Activated CD4-positive, alpha-beta memory T cell treated with anti-CD3 and anti-CD28 coated beads for 36 hours (primary cell): ENCODE measurements at places on chromosomes 6 and 20. TPM values are rescaled to one million over a fixed set of nuclear protein-coding genes. Genes with fewer than 3 reads are reported as not detected.

GRCh38 chr6:73282871-73283270 lies 19.9 kb upstream of the KHDC1 start:
- no peak for DNase-seq

DNA sequence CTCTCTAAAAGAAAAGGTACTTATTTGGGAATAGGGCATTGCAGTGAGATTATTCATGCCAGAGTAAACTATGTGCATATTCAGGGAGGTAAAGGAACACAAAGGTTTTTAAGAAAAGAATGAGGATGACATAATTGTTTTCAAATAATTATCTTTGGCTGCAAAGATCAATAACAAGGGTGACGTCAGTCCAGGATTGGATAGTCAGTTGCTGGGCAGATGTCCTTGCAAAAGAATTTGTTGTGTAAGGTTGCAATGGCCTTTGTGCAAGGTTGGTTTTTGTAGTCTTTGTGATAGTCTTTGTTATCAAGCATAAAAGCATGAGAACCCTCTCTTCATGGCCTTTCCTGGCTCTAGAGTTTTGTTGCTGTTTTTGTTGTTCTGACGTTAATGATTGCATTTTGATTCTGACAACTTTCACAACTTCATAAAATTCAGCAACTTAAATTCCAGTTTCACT lies 17.7 kb downstream of the LOC128125822 start:
- DNase-seq, result no peak

KCNK16 gene
- total RNA-seq, result not detected

DNA sequence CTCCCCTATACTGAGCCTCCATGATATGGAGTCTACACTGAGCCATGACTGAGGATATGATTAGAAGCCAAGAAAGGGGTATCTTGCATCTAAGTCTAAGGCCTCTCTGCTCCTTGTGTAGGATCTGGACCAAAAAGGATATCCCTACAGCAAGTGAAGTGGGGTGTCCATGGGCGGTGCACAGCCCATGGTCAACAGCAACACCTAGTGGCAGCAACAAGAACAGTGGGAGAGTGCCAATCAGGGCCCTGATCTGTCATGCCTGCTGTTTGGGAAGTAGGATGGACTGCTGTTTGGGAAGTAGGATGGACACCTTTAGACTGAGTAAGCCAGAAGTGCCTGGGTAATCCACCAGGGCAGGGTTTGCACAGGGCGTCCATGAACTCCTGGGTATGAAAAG lies 22.4 kb downstream of the PTGIS start:
- DNase-seq, result no peak

MCM8 gene
- 50.7 TPM for total RNA-seq

DNA sequence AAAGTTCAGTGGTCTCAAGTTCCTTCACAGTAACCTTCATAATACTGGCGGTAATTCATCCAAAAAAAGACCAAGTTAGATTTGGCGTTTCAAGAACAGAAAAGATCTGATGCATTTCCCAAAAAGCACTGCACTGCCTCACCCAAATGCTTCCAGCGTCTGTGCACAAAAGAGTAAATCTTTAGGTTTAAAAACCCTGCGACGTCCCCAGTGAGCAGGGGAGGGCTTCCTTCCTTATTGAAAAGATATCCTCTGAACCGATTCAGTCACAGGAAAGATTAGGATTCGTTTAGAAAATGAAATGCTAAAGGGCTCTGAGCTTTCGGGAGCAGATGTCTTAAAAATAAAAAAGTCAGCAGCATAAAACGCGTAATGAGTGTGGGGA lies 654 bp downstream of the TBC1D7 start:
- DNase-seq, result peak; percentile 18
